ENCODE measurements at places on chromosomes 7 and 10.

- DNase-seq = no peak
Measured at GRCh38 chr7:94996369-94996768, 89.0 kb downstream of the PPP1R9A start.

- no peak for DNase-seq
Measured at GRCh38 chr10:24440817-24441797, 232.2 kb downstream of the KIAA1217 start.

- DNase-seq = no peak
Measured at GRCh38 chr7:105473163-105473562, 48.9 kb downstream of the PUS7 start.

DNA sequence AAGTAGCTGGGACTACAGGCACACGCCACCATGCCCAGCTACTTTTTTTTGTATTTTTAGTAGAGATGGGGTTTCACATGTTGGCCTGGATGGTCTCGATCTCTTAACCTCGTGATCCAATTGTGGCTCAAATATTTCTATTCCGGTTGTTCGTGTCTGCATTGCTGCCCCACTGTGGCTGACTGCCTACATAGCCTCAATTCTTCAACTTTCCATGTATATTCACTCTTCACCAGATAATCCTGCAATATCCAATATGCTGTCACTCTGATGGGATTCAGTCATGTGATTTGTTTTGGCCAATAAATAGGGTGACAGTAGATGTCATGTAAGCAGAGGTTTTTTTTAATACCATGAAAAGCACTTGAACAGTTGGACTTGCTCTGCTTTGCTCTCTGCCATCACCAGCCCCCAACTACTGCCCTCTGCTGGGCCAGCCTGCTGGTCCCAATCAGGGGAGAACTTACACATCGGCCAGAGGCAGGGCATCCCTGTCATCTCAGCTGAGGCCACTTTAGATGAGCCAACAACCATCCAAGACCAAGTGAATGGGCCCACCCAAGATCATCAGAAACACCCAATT, 56.7 kb downstream of the NSUN6 start:
- no peak for DNase-seq

DNA sequence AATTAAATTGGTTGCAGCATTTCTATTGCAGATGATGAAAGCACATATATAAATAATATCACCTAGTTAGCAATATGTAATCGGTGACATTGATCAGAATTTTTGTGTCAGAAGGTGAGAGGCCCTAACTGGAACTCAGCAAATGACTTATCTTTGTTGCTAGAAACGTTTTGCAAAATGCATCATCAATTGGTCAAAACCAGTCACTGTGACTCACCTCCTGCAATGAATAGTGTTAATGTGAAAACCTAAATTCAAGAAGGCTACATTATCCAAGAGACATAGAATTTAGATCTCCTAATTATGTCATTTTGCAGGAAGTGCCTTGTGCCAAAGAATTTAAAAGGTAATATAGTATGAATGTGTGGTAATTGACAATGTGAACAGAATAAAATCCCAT, 9.8 kb upstream of the PNLIPRP3 start:
- no peak for DNase-seq

DNA sequence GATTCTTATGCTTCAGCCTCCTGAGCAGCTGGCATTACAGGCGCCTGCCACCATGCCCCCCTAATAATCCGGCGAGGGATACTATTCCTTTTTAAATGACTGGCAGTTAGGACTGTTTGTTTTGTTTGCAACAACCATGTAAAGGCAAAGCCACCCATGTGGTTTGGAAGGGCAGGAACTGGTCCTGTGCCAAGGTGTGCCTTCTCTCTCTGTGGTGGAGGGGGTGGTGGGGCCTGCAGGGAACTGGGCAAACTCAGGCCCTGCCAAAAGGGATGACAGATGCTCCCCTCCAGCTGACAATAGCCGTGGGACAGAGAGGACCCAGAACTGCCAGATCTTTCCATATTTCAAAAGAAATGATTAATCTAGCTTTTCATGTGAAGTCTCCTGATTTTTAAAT, 23.5 kb upstream of the WAPL start:
- no peak for DNase-seq
